GM06990 (cell line): ENCODE measurements at places on chromosomes 5 and 9.

GRCh38 chr5:11851416-11851815 lies 52.8 kb downstream of the CTNND2 start:
- no peak for DNase-seq

DNA sequence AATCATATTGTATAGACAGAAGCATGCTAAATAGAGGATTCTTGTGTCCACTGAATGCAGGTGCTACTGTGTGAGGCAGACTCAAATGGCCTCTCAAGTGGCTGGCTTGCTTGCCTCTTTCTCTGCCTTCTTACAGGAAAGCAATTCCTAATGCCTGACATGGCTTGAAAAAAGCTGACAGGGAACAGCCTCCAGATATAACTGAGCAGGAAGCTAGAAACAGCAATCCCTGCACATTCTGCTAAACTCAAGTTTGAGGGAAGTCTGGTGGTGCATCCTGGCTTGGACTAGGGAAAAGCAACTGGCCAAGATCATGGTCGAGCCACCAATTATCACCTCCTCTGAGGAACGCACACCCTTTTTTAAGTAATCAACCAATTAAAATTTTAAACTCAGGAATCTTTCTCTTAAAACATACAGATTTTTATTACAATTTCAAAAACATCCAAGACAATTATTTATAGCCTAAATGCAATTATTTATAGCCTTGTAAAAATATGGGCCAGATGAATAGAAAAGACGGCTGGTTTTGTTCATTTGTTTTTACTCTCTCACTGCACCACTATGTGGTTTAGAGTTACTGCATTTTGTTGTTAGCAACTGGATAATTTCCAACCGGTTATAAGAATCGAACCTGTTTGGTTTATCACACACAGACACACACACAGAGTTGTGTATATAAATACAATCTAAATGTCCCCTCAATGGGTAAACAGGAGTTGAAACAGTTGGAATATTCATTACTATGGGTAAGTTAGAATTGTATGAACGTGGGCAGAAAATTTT lies 290.9 kb upstream of the ANKRD55 start:
- no peak for DNase-seq

DNA sequence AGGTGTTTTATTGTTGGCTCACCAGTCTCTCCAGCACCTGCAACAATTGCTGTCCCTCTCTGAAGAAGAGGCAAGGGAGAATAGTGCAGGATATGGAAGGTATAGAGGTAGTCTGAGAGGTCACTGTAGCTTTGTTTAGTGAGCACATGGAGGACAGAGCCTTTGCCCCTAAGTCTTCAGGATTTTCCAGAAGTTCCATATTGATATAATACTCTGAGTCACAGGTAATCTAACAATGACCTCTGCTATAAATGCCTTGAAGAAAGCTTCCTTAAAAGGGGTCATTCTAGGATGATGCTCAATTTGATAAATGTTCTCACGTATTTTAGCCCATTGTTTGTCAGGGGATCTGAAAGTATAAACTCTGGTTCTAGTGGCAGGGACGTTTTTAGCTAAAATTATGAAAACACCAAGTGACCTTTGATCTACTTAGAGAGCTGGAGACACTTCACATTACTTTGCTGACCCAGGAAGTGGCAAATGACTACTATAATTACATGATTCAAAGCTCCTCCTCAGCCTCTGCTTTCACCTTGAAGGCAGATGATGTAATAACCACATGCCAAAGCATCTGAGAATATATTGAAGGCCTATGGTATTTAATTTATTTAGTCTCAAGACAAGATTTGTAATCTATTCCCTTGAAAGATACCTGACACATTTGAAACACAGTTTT lies 366.9 kb upstream of the NUDT12 start:
- no peak for DNase-seq

- peak; percentile 51 for DNase-seq
Observed at GRCh38 chr5:77851176-77852067, 75.3 kb upstream of the TBCA start.

DNA sequence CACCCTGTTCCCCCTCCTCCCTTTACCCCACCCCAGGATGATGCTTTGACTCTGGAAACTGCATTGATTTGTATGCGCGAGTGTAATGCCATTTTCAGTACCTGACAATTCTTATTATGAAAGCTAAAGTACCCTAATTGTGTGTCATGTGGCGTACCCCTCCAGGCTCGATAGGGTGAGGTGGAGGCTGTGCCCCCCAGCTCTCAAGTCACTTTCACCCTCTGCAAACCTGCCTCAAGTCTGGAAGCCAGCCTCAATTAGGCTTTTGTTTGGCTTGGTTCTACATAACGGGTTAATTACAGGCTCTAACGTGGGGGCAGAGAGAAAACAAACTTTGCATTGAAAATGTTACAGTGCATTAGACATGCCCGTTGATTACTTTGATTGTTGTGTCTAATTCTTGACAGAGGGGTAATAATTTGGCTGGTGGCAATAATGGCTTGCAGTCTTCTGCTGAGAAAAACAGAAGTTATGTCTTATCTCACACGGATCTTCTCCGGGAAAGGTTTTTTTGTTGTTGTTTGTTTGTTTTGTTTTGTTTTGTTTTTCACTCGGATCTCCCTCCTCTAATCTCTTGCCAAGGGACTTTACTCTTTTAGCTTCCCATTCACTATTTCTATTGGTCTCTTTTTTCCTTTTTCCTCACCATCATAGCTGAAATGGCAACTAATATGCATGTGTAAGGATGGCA lies 12.6 kb downstream of the ISL1 start:
- DNase-seq, result no peak

DNA sequence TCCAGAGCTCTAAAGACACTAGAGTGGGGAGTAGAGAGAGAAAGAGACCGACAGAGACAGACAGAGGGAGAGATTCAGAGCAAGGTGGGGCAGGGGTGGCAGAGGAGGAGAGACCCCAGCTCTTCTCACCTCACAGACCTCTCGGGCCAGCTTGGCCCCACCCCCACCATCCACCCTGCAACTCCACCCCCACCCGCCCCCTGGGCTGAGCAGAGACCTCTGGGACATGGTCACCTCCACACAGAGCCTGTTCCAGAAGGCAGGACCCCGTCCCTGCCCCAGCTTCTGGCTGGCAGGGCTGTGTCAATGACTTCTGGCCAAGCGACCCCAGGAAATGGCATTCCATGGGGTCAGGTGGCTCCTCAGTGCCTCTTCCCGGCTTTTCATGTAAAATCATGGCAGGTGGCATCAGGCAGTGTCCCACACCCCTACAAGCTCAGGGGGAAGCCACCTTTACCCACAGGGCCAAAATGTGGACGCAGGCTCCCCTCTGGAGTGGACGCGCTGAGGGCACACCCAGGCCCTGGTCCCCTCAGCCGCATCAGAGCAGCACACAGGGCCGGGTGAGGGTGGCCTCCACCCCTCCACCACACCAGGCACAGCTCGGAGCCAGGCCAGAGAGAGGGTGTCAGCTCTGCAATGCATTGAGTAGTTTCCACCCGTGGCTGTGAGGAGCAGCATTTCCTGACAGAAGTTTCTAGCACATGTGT lies 131.2 kb upstream of the LPCAT1 start:
- DNase-seq, result no peak

DNA sequence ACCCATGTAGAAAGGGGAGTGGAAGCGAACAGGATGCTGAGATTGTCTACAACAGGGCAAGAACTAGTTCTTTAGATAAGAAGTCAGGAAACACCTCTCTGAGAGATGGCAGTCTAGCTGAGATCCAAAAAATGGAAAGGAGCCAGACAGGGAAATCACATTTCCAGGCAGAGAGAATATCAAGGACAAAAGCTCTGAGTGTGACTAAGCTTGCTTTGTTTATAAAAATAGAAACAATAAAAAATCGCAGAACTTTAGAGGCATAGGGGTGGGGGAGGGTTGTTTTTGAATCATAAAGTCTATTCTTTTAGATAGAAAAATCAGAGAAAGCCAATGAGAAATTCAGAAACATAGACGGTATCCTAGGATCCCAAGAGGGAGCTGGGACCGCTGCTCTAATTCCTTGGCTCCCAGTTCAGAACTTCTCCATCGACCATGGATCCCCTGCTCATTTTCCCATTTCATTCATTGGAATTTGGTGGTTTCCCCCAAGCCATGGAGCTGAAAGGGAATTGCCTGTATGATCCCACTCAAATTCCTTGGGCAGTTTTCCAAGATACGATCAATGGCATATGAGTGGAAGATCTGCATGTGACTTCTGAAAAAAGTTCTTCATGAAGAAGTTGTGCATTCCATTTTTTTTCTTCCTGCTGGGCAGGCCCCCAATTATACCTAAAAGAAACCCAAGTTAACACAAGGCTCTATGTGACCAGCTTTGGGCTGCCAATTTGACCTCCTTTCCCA lies 182.0 kb downstream of the GRIA1 start:
- DNase-seq, result no peak

DNA sequence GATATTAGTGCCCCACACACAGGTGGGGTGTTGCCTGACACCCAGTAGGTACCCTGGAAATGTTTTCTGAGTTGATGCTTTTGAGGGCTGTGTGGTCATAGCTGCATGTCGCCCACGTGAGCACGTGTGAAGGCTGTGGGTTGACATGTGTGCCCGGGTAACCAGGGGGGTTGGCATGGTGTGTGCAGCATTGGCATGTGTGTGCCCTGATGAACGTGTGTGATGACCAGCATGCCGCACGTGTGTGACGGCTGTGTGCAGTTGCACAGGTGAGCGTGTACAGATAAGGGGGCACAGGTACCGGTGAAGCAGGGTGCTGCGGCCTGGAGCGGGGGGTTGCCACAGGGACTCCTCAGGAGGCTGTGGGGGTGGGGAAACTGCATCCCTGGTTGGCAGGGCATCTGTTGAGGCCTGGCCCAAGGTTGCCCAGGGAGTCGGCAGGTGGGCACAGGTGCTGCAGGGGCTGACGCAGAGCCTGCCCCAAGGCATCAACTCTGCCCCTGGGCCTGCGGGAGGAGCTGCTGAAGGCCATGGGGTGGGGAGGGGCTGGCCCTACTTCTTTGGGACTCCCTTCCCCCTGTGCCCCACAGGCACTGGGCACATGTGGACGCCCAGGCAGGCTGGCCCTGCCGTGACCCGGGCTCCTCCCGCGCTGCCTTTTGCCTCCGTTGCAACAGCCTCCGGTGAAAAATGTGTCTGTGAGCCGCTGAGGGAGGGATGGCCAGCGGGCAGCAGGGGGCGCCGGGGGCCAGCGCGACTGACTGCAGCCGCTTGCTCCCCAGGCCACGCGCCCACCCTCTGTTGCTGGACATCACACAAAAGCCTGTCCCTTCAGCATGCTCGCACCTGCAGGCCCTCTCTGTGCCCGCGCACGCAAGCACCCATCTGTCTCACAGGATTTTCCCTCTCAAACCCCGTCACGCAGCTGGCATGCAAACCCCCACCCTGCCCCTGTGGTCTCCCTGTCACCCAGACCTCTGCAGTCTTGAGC lies 2.2 kb downstream of the UNC5A start:
- no peak for DNase-seq

DNA sequence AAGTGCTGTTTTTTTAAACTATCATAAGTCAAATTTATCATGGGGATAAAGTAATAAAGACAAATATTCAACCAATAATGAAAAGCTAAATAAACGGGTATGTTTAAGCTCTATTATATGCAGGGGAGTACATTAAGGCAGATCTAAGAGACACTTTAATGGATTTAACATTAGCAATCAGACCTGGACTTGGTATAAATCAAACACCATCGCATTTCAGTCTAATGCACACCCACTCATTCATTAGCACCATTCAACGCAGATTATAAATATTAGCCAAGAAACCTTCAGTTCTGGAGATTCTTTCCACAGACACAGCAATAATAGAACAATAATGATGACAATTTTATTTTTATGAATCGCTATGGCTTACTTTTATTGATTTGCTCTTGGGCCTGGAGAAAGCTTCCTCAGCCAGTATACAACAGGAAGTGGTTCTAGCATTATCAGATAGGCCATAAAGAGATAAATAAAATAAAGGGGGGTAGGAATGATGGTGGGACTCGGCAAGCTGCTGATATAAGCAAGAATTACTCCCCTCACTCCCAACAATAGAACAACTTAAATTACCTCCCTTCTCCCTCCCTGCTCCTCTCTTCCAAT lies 172.2 kb downstream of the PSAT1 start:
- no peak for DNase-seq

DNA sequence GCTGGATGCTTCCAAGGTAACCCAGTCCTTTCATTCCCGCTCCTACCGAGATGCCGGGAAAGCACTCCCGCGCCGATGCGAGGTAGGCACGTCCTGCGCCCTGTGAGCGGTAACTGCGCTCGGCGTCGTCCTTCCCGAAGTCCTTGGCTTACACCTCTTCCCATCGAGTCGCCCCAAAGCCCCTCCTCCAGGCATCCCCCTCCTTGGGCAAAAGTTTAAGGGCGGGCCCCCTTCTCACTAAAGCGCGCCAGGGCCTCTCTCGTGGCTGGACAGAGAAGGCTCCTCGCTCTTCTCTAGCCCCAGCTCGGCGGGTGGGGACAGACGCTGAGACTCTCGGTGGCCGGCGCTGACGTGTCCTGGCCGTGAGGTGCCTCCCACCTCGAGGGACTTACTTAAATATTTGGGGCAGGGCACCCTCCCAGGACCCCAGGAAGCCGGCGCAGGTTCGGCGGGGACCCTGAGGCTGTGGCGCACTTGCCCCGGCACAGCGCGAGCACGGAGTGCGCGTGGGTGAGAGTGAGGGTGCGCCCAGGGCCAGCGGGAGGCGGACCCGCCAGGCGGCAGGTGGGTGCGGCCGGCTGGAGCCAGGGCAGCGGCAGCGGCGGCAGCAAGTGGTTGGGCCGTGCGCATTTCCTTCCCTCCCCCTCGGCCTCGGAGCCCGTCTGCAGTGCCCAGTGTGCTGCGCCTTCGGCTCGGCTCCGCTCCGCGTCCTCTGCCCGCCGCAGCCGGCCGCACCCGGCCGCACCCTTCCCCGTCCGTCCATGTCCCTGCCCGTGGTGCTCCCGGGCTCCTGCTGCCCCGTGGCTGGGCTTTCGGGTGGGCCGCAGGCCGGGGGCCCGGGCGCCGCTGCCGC lies at the start of gene ENTREP1:
Gene ENTREP1, plus strand, starts transcription at position 667 of the 853 bp plus-strand sequence. Its CDS starts 95 bp downstream, at position 762.
- DNase-seq, result peak; percentile 16

GRCh38 chr9:976943-977837 lies 735 bp downstream of the DMRT3 start:
- DNase-seq, result peak; percentile 41

- peak; percentile 45 for DNase-seq
Observed at GRCh38 chr5:131265311-131265803, 1.5 kb downstream of the CDC42SE2 start.

GRCh38 chr9:117247266-117247665 lies 167.6 kb downstream of the ASTN2 start:
- no peak for DNase-seq

DNA sequence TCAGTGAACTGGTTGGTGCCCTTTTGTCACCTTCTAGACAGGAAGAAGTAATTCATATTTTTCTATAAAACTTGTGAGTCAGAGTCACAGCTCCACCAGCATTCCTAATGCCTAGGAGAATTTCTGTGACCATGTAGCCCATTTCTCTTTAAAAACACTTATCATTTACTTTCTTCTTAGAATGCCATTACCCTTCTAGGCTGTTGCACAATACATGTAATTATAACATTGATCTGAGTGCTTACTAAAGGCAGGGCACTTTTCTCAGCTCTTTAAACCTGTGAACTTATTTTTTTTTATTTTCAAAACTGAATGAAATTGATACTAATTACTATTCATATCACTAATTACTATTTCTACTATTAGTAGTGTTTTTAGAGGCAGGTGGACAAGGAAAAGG lies 373.7 kb downstream of the TLE4 start:
- no peak for DNase-seq
